ENCODE measurements at places on chromosomes 2 and 18. TPM values are rescaled to one million over a fixed set of nuclear protein-coding genes. Genes with fewer than 3 reads are reported as not detected.

DNA sequence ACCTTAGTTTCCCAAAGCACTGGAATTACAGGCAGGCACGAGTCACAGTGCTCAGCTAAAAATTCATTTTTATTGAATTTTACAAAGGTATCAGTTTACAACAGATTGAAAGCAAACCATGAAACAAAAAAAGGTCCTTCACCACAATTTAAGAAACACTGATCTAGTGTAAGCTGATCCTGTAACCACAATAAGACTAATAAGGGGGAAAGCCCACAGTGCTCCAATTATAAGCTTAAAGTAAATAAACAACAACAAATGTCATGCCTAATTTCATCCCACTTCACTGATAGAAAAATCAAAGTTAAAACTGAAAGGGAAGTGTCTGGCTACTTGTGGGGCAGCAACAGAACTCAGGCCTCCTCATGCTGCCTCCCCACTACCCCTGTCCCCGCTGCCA lies 49.2 kb downstream of the ICA1L start:
- H3K36me3 ChIP-seq: no peaks in the 10 kb centered on the region
- H3K4me3 ChIP-seq: no peak overlapping the region
- no peak overlapping the region for H3K27ac ChIP-seq
- DNase-seq: no peak
- no peaks in the 10 kb centered on the region for H3K4me1 ChIP-seq

DNA sequence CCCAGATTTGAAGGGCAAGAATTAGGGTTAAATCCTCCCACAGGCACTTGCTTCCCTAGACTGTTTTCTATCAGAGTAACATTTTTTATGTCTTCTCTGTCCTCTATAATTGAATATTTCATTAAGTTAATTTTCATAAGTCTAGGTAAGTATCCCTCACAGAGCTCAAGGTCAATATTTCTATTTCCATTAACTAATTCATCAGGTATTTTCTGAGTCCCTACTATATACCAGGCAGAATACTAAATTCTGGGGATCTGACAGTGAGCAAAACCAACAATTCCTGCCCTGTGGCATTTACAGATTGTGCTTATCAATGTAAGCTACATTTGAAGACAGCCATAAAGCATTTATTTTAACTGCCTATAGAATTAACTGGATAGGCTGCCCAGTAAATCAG lies 86.4 kb upstream of the RBBP8 start:
- no peaks in the 10 kb centered on the region for H3K27me3 ChIP-seq
- H3K4me3 ChIP-seq: no peak overlapping the region
- peak overlapping the region; percentile 62 for H3K27ac ChIP-seq
- H3K4me1 ChIP-seq: no peaks in the 10 kb centered on the region

- H3K4me3 ChIP-seq: peak overlapping the region; percentile 54
- peak overlapping the region; percentile 92 for H3K27ac ChIP-seq
- no peaks in the 10 kb centered on the region for H3K36me3 ChIP-seq
- H3K4me1 ChIP-seq: peaks cover 23% of the 10 kb centered on the region
- H3K27me3 ChIP-seq: no peaks in the 10 kb centered on the region
- no peak for DNase-seq
Measured at GRCh38 chr2:54559006-54559445, 102.9 kb downstream of the SPTBN1 start.

EHD3 gene
- total RNA-seq: 3.1 TPM

GRCh38 chr2:237271698-237272652 lies 142.0 kb downstream of the COL6A3 start:
- H3K27ac ChIP-seq: peak overlapping the region; percentile 52
- no peaks in the 10 kb centered on the region for H3K27me3 ChIP-seq
- no peaks in the 10 kb centered on the region for H3K4me1 ChIP-seq
- no peak for DNase-seq
- no peaks in the 10 kb centered on the region for H3K36me3 ChIP-seq

- H3K27me3 ChIP-seq: no peaks in the 10 kb centered on the region
- H3K27ac ChIP-seq: no peak overlapping the region
- no peaks in the 10 kb centered on the region for H3K36me3 ChIP-seq
- H3K4me1 ChIP-seq: no peaks in the 10 kb centered on the region
- H3K4me3 ChIP-seq: no peak overlapping the region
Measured at GRCh38 chr2:142745691-142746090, 131.8 kb upstream of the KYNU start.

- no peak overlapping the region for H3K27ac ChIP-seq
- no peaks in the 10 kb centered on the region for H3K36me3 ChIP-seq
- H3K4me1 ChIP-seq: no peaks in the 10 kb centered on the region
- H3K4me3 ChIP-seq: no peak overlapping the region
- H3K27me3 ChIP-seq: no peaks in the 10 kb centered on the region
Measured at GRCh38 chr2:70531419-70532086, 22.1 kb downstream of the TGFA start.

GRCh38 chr2:70043252-70043875 lies 43.9 kb upstream of the PCBP1 start:
- H3K27me3 ChIP-seq: no peaks in the 10 kb centered on the region
- H3K4me3 ChIP-seq: no peak overlapping the region
- no peak overlapping the region for H3K27ac ChIP-seq
- no peaks in the 10 kb centered on the region for H3K36me3 ChIP-seq

DNA sequence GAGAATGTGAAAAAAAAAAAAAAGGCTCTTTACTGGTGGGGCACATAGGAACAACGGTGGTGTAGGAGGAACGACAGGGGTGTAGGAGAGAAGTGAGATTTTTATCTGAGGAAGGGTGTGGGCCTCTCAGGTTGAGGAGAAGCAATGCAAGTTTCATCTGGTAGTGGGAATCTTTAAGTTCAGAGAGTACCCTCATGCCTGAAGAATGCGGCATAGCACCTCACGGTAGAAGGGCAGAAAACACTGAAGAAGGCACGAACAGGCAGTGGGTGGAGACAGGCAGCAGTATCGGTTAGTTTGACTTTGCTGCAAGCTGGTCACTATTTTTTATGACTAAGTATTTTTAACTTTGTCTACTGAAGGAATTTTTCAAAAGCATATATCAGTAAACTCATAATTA lies 52.2 kb upstream of the TSPYL6 start:
- no peaks in the 10 kb centered on the region for H3K4me1 ChIP-seq
- H3K4me3 ChIP-seq: no peak overlapping the region
- DNase-seq: no peak
- H3K36me3 ChIP-seq: no peaks in the 10 kb centered on the region
- H3K27ac ChIP-seq: no peak overlapping the region

DNA sequence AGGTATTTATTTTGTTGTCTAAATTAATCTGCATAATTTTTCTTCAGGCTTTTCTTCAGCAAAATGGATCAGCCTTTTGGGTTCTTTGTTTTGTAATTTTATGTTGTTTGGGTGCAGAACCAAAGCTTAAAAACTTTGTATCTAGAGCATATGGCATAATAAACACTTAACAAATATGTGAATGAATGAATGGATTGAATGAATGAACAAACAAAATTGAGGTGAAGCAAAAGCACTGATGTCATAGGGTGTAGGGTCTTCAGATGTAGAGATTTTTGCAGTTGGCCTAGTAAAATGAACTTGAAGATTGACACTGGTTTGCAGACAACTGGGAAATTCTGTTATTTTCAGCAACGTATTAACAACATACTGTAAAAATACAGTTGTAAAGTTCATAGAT lies 17.3 kb downstream of the VAPA start:
- no peak overlapping the region for H3K4me3 ChIP-seq
- peaks cover 9% of the 10 kb centered on the region for H3K4me1 ChIP-seq
- H3K36me3 ChIP-seq: no peaks in the 10 kb centered on the region
- H3K27ac ChIP-seq: no peak overlapping the region
- H3K27me3 ChIP-seq: no peaks in the 10 kb centered on the region

DNA sequence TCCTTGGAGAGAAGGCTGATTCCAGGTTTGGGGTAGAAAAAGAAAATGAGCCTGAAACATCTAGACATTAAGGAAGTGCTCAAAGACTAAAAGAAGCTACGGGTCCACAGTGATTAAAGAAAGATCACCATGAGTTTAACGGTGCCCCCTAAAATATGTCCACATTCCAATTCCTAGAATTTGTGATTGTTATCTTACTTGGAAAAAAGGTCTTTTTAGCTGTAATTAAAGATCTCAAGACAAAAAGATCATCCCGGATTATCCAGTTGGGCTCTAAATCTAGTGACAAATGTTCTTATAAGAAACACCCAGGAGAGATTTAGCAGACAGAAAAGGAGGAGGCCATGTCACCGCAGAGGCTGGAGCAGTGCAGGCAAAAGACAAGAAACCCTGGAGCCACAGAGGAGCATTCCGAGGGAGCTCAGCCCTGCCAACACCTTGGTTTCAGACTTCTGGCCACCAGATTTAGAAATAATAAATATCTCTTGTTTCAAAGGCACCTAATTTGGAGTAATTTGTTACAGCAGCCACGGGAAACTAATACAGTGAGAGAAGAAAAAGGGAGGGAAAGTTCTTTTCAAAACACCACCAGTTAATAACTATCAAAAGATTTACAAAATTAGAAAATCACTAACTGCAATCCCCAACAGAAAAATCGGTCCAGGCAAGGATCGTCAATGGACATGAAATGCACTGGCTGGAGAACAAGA lies 8.5 kb downstream of the UXS1 start:
- H3K4me3 ChIP-seq: no peak overlapping the region
- no peaks in the 10 kb centered on the region for H3K4me1 ChIP-seq
- DNase-seq: no peak
- no peaks in the 10 kb centered on the region for H3K36me3 ChIP-seq
- no peak overlapping the region for H3K27ac ChIP-seq

FSHR gene
- total RNA-seq: not detected

DNA sequence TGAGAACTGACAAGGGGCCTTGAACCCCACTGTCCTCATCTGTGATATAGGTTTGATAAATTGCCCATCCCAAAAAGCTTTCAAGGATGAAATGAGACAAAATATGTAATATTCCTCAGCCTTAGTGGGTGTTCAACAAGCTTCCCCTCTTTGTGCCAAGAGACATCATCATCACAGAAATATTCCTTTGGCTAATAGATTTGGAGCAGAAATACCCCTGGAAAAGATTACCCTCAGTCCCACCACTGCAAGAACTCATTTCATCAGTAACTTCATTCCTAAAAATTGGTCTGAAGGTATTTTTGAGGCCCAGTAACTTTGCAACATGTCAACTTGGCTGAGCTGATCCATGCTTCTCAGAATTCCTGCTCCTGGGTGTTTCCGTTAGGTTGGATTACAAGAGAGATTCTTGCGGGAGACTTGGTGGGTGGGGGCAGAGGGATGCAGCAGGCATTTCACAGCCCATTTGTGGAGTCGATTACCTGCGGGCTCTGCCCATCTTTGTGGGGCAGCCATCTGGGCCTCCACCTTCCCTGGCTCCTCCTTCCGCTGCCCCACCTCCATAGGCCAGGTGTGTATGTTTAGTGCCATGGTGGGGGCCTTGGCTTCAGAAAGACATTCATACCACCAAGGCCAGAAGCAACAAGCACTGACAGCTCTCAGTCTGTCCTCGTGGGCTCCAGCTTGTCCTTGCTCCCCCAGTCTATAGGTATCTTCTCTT lies 263.9 kb downstream of the GLI2 start:
- H3K4me1 ChIP-seq: no peaks in the 10 kb centered on the region
- no peaks in the 10 kb centered on the region for H3K36me3 ChIP-seq
- no peak for DNase-seq
- no peak overlapping the region for H3K27ac ChIP-seq
- no peaks in the 10 kb centered on the region for H3K27me3 ChIP-seq

LONRF2 gene
- 188 TPM for total RNA-seq

DNA sequence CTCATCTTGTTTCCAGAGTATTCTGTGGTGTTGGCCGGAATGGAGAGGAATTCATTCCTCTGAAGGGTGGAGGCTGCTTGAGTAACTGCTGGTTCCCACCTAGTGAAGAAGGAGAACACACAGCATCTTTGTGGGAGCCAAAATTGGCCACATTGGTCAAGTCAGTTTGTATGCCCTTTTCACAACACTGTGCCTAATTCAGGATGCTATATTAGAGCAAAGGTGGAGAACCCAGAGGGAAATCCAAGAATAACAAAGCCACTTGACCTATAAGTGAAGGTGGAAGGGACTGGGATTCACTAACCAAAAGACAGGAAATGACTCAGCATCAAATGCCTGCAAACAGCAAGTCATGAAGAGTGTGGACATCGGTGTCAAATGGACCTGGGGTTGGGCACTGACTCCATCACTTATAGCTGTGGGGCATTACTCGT lies 27.3 kb upstream of the MLPH start:
- no peaks in the 10 kb centered on the region for H3K36me3 ChIP-seq
- H3K4me1 ChIP-seq: peaks cover 4% of the 10 kb centered on the region
- H3K4me3 ChIP-seq: no peak overlapping the region
- no peak for DNase-seq
- H3K27ac ChIP-seq: no peak overlapping the region
- H3K27me3 ChIP-seq: no peaks in the 10 kb centered on the region

- no peaks in the 10 kb centered on the region for H3K36me3 ChIP-seq
- no peaks in the 10 kb centered on the region for H3K27me3 ChIP-seq
- no peak overlapping the region for H3K4me3 ChIP-seq
- no peak overlapping the region for H3K27ac ChIP-seq
- no peaks in the 10 kb centered on the region for H3K4me1 ChIP-seq
Measured at GRCh38 chr2:138622613-138623012, 121.0 kb downstream of the SPOPL start.

DNA sequence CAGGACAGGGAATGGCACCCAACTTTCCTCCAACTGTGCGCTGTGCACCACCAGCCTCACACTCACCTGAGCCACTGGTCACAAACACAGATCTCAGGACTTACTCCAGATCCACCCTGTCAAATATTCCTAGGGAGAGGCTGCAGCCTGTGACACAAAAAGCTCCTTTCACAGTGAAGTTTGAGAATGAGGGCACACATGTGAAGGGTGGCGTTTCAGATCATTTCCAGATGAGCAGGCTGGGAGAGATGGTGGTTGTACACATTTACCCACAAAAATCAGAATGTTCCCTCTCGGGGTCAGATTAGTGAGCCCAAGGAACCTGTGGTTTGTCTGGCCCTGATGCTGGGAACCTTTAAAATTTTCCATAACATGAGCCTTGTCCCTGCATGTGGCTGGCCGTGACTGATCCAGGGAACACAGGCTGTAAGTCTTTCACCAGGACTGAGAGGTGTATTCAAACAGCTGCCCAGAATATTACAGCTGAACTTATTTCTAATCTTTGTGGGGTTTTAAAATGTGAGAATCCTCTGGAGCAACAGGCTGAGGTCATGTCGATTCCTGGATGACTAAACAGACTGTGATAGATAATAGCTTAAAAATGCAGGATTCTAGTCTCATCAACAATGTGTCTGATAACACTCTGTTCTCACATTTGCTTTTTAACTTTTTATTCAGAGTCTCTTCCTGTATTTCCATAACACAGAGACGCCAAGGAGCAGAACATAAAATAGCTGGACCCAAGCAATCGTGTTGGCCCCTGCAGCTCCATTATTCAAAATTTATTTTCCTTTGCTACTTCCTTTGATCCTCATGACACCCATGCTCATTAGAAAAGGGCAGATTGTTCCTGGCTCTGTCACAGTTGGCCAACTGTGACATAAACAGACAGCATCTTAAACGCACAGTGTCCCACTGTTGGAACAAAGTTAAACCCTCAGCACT lies 35.5 kb downstream of the IL1R2 start:
- no peak overlapping the region for H3K4me3 ChIP-seq
- H3K27me3 ChIP-seq: no peaks in the 10 kb centered on the region
- peak overlapping the region; percentile 77 for H3K27ac ChIP-seq
- no peaks in the 10 kb centered on the region for H3K36me3 ChIP-seq
- DNase-seq: no peak

- DNase-seq: no peak
- no peaks in the 10 kb centered on the region for H3K4me1 ChIP-seq
- H3K27ac ChIP-seq: no peak overlapping the region
- no peaks in the 10 kb centered on the region for H3K36me3 ChIP-seq
- H3K4me3 ChIP-seq: no peak overlapping the region
Measured at GRCh38 chr2:39260087-39260486, 16.3 kb upstream of the CDKL4 start.

EFEMP1 gene
- total RNA-seq: 57.0 TPM
